Midbrain (tissue), 1 donor: ENCODE measurements at places on chromosomes 2 and 18.
A peak's percentile ranks its signal among the peaks of the same experiment; 100 is the strongest.

DNA sequence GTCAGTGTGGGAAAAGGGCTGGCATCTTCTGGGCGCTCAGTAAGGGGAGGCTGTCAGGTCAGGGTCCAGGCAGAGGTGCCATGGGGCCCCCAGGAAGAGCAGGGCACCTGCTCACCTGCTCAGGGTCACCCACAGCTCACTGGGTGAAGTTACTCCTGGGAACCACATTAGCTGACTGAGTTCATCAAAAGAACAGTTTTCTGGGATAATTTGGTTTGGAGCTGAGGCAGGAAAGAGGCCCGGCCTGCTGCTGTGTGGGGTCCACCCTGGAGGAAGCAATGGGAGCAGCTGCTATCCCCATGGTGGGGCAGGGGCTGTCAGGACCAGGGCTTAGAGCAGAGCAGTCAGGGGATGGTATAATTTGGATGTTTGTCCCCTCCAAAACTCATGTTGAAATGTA is 97.2 kb upstream of the GPC1 start:
- no peak for DNase-seq

DNA sequence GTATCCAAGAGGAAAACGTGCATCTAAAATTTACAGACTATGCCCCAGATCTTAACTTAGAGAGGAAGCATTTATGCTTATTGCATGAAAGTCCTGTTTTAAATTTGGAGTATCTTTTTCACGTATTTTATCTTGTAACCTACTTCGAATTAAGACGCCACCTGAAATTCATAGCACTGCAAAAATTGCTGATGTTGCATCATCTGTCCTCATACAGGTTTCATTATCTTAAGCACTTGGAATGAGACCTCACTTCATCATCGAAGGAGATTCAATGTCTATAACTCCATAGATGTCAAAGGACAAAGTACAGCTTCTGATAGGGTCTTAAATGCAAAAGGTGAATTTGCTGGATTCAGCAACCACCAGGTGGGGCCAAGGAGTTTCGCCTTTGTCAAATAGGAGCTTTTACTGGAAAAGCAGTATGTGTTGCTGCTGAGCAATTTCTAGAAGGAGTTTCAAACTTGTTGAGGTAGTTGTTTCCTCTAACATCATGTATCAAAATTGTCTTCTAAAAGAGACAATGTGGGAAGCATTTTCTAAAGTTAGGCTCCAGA is 106.4 kb upstream of the CCDC85A start:
- peak; percentile 17 for DNase-seq

- no peak for DNase-seq
Measured at GRCh38 chr2:241966647-241967466, 97.3 kb downstream of the RTP5 start.

DNA sequence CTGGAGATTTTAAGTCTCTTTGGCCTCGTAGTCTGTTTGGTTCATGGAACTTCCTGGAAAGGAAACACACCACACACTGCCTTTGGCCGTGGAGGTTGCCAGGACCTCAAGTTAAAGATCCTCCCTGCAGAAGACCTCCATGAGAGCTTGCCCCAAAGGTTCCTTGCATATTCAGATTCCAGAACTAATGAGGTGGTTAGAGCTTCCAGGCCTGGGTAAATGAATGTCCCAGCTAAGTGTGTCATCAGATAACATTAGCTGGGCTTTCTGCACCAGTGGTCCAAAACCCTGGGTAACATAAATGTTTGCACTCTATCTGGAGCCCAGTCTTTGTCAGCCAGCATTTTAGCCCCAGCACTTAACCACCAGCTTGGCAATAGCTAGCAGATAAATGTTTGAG is 122.1 kb upstream of the EML6 start:
- DNase-seq, result no peak

DNA sequence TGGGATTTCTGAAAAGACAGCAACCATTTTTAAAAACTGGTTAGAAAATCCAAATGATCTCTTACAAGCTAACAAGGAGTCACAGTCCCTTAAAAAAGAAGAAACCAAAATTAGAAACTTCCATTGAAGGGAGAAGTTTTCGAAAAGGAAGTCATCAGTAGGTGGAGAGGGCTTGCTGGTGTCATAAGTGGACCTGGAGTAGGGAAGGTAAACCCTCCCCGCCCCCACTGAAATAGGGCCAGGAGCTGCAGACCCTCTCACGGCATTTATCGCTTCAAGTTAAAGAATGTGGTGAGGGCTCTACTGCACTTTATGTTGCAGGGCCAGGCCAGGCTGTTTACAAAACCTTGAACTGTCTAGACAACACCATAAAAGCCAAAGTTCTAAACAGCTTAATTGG is 2.9 kb downstream of the HOXD11 start:
- no peak for DNase-seq

DNA sequence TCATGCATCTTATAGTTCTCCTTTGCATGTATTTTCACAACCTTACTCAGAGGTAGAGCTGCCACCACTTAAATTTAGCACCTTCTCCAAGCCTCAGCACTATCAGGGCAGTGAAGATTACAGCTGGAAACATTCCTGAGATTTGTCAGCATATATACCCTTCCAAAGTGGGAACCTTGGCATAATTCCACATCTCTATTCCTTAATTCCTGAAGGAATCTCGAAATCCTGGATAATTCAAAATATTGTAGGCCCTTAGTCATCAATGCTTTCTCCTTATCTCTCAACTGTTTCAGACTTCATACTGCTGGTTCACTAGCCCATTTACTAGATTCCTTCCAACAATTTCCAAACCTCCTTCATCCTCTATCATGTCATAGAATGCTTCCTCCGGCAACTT is 87.4 kb downstream of the ITSN2 start:
- DNase-seq, result no peak

GRCh38 chr18:58788470-58788869 is 76.2 kb upstream of the ZNF532 start:
- no peak for DNase-seq

DNA sequence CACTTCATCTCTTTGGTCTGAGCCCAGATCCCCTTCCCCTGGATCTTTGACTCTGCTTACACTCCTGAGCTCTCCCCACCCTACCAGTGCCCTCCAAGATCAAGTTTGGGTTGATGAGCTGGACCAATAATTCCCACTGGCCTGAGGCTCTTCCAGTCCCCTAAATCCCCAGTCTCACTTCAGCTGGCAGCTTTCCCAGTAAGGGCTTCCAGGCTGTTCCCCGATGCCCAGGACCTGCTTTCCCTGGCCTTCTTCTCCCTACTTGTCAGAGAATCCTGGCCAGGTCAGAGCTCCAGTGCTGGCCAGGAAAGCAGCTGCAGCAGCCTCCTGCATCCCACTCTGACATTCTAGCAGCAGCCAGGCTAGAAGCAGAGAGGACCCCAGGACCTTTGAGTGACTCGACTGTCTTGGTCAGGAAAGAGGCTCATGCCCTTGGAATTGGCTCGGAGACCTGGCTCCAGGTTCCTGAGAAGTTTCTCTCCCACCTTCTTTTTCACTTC is 3.5 kb downstream of the WNT6 start:
- no peak for DNase-seq
